Stimulated activated CD8-positive, alpha-beta memory T cell treated with anti-CD3 and anti-CD28 coated beads, Interleukin-4, amount 100 ng/mL, for 4 hours (primary cell): ENCODE measurements at places on chromosomes 16 and 17.

DNA sequence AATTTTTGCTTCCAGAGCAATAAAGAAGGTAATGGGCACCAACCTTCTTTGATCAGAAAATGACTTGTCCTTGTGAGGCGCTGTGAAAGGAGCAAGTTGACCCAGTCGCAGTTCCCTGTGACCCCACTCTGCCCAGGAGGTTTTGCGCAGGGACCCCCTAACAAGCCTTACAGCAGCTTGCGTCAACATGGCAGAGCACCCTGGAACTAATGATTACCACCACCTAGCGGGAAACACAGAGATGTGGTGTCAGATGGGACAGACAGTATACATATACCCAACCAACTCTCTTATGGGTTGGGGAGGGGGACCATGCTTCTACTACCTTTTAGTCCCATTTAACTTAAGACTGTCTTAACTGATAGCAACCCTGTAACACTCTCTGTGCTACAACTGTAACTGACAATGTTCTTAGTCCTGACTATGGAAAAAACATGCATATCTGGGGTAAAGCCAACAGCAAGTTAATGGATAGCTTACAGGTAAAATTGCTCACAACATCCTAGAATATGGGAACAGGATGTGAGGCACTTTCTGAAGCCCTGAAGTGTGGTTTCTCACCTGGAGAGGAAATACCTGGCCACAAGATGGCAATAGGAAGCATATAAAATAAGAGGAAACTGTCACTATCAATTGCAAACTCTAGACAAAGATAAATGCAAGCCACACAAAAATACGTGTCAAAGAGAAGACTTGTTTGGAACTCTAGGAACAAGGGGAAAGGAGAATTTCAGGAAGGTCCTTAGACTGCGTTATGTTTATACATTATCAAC, 3.0 kb downstream of the KARS1 start:
- no peak for DNase-seq

GRCh38 chr16:83878838-83879237, 20.1 kb upstream of the MLYCD start:
- DNase-seq = no peak

DNA sequence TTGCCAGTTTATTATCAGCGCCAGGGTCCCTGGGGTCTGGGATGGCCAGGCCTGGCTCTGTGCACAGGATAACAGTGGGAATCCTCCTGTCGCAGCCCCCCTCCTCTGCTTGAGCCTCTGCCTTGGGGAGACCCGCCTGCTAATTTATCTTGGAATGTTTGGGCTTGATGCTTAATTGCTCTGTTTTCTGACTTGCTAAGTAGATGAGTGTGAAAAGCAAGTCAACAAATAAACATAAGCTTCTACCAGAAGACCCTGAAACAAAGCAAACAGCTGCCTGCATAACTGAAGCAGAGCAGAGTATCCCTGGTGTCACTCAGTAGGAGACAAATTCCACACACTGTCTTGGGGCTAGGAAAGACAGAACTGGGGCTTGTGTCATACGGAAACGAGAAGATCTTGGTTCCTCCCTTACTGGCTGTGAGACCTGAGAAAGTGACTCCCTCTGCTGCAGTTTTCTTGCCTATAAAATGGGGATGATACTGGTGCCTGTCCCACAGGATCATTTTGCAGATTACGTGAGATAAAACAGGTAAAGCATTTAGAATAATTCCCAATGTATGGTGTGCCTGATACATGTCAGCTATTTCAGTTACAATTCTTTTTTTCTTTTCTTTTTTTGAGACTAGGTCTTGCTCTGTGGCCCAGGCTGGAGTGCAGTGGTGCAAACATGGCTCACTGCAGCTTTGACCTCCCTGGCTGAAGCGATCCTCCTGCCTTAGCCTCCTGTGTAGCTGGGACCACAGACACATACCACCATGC, 44.8 kb upstream of the IRX3 start:
- no peak for DNase-seq

- no peak for DNase-seq
Observed at GRCh38 chr17:83012200-83012785, 67.1 kb upstream of the METRNL start.

DNA sequence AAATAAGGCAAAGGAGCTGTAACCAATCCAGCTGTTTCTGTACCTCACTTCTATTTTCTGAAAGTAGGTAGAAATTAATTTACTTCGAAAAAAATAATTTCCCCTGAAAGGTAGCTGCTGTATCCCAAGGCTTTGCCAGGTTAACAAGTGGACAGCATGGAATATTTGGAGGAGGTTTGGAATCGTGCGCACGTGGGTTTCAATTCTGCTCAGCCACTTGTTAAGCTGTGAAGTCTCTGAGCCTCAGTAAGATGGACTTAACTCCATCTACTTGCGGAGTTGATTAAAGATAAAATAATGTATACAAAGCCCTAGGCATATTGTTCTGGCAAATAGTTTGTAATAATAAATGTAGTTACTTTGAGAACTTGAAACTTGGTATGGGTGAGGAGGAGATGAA, 57.4 kb upstream of the LGALS9 start:
- DNase-seq = no peak

DNA sequence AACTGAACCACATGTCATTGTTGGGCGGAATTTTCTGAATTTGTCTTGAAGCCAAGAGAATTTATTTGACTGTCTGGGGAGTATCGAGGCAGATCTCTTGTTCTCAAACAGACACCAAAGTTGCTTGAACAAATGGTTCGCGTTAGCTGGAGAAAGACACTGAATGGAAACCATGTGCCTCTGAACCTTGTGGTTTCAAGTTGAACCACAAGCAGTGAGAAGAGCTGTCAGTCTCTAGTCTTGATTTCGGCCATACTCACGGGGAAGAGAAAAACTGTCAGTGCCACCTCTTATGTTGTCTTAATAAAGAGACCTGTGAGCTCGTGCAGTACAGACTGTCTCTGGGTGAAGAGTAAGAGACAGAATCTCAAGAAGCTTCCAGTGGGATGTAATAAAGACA, 886.5 kb upstream of the SOX9 start:
- DNase-seq = no peak

- DNase-seq = no peak
Observed at GRCh38 chr16:58417035-58417434, 24.8 kb downstream of the GINS3 start.

DNA sequence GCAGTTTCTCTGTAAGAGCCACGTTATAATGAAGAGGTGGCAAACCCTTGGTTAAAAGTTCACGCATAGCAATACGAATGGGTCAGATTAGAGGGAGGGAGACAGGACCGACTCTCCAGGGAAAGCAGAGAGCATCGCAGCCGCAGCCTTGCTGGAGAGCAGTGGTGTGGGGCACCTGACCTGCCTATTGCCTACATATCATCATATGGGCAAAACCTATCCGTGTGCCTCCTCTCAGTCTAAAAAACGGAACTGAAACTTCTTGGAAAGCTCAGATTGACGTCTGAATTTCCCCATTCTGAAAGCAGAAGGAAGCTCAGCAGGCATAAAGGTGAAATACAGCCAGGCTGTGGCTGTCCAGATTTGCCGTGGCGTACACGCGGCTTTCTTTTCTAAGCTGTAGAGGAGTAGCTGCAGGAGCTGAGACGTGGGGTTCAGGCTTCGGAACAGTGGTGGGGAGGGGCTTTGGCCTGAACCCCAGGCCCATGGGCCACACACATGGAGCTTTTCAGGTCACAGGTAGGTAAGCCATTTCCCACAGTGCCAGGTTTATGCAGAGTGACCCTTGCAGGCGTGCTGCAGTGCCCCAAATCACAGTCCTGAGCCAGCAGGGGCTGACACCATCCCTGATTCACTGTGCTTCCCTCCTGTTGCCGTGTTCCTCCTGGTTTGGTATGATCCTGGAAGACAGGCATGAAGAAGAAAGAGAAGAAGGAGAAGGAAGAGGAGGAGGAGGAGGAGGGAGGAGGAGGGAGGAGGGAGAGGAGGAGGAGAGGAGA, 41.6 kb upstream of the TNRC6C start:
- no peak for DNase-seq

DNA sequence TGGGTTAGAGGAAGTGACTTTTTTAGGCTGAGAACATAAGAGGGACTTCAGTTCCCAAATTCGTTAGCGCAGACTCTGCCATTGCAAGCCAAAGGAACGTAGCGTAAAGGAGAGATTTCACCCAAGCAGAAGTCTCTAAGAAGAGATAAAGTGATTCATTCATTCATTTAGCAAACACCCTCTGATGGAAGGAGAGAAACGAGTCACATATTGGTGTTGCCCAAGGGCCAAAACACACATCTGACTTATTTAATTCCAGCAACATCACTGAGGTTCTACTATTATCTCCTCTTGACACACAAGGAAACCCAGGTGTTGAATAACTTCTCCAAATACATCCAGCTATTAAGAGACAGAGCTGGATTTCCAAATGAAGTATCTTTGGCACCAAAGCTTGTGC, 85.7 kb upstream of the CACNG3 start:
- no peak for DNase-seq

GRCh38 chr16:2009164-2009711, 383 bp downstream of the ZNF598 start:
- DNase-seq = no peak

- peak; percentile 6 for DNase-seq
Observed at GRCh38 chr16:85491058-85491771, 121.9 kb upstream of the GSE1 start.

DNA sequence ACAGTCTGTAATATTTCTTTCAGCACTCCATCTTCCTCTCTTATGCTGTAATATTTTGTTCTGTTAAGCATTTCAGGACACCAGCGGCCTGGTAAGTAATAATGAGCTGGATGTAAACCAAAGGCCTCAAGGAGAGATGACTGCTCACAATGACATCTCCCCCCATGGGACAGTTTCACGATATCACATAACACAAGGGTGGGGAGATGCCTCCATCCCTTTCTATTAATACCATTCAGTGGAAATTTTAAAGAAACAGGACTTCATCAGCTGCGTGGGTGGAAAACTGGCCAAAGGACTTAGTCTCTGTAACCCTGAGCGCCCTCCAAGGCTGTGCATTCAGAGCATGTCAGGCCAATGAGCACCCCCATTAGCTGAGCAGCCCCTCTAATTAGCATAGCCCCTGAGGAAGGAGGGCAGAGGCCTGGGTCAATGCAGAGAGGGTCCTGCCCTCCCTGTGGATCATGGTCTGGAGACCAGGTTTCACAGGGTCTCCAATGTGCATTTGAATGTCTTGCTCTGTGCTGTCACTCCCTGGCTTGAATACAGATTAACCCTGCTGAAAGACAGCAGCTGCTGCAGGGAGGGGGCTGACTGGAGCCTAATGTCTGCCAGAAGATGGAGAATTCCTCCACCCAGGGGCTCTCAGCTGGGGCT, 156.4 kb downstream of the HS3ST2 start:
- DNase-seq = no peak
